ENCODE measurements at places on chromosomes 1 and 21. TPM values are rescaled to one million over a fixed set of nuclear protein-coding genes. Genes with fewer than 3 reads are reported as not detected.
A peak's percentile ranks its signal among the peaks of the same experiment; 100 is the strongest.

DNA sequence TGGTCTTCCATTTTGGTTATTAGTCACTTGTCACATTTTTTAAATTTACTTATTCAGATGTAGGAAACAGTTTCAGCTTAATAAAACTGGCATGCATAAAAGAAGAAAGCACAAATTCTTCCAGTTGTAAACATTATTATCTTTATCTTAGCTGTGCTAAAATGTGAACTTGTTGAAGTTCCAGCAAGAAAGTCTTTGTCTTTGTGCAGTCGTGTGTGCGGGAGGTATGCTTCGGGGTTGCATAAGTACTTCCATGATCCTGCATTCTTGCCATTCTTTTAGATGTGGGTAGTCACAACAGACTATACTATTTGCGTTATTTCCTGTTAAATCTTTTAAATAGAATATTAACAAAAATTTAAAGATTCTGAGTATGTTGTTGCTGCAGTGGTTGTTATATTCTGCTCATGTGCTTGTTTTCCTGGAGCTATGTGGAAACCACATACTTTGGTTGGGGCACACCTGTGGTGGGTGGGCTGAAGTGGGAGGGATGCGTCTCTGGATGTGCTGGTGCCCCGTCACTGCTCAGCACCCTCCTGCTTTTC, 49.9 kb downstream of the CBS start:
- no peak for DNase-seq

DNA sequence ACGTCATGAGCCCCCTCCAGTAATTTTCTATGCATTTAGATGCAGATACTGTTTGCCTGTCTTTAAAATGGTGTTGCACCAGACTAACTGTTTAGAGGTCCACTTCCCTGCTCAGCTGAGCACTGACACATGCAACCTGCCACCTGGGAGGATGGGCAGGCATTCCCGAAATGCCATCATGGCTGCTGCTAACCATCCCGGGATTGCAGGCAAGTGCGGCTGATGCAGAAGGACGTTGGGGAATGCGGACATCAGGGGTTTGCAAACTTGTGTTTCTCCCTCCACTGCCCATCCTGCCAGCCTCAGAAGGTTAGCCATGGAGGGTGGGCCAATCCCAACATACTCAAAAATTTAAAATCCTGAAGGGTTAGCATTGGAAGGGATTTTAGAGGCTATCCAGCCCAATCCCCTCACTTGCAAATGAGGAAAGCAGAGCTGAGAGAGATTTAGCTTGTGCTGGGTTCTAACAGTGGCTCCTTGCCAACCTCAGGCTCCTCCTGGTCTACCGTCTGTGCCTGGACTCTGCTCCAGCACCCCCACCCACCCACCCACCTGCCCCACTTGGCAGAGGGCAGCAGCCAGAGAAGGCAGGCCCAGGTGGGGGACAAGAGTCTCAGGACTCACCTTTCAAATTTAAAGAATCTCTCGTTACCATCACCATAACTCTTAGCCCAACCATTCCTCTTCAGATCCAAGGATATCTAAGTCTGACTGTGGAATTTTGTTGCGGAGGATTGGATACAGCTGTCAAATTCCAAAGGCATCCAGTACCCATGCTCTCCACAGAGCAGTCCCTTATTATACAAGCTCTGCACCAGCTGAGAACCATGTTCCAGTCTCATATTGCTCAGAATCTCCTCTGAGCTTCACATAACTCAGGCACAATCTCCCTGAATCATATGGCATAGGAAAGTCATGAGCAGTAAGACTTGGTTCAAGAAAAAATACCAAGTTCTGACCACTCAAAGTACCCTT, 34.2 kb downstream of the HIVEP3 start:
- no peak for DNase-seq

GRCh38 chr21:38401191-38401926, 96.9 kb downstream of the ERG start:
- DNase-seq = no peak

Gene NTRK1
- 1.0 TPM for total RNA-seq

DNA sequence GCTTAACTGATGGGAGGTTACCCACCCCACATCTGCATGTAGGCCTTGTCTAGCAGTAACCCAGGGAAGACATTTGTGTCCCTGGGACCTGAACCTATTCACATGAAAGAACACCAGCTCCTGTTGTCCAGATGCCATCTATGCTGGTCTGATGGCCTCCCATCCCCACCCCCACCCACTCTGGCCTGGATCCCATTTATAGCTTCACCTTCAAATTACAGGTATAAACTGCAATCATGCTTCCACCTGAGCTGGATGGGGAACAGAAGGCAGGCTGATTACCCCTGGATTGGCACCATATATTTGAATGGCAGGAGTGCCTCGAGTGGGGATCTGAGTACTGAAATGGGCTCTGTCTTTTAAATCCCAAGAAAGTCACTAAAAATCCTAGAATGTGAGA, 312.7 kb upstream of the USP24 start:
- DNase-seq = no peak

Gene TMEM269
- total RNA-seq = not detected

- DNase-seq = no peak
These were observed 59.1 kb downstream of the HFM1 start for GRCh38 chr1:91345395-91346005.

DNA sequence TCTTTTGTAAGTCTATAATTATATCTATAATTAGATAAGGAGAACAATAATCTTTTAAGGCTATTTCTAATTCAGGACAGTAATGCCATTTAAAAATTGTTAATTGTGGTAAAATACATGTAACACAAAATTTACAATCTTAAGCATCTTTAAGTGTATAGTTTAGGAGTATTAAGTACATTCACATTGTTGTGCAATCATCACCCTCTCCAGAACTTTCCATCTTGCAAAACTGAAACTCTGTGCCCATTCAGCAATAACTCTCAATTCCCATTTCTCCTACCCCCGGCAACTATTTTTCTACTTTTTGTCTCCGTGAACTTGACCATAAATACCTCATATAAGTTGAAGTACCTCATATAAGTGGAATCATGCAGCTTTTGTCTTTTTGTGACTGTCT, 93.9 kb upstream of the KCNA3 start:
- no peak for DNase-seq

DNA sequence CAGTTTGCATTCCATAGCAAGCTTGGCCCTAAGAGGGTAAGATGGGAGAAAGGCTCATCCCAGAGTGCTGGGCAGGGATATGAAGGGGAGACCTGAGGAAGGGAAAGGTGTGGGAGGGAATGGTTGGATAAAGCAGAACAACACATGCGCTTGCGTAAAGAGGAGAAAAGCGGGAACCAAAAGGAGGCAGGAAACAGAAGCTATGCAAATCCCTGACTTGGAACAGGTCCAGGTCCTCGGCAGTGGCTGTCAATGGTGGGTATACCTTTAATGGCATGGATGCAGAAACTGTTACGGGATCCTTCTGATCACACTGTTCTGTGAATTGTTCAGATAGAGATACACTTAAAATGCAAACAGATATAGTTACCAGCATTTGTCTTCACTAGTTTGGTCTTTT, 455.6 kb downstream of the SIPA1L2 start:
- no peak for DNase-seq

GRCh38 chr1:151479462-151479861, 20.2 kb upstream of the POGZ start:
- DNase-seq = no peak

Gene TNFRSF4
- total RNA-seq = 2.2 TPM

DNA sequence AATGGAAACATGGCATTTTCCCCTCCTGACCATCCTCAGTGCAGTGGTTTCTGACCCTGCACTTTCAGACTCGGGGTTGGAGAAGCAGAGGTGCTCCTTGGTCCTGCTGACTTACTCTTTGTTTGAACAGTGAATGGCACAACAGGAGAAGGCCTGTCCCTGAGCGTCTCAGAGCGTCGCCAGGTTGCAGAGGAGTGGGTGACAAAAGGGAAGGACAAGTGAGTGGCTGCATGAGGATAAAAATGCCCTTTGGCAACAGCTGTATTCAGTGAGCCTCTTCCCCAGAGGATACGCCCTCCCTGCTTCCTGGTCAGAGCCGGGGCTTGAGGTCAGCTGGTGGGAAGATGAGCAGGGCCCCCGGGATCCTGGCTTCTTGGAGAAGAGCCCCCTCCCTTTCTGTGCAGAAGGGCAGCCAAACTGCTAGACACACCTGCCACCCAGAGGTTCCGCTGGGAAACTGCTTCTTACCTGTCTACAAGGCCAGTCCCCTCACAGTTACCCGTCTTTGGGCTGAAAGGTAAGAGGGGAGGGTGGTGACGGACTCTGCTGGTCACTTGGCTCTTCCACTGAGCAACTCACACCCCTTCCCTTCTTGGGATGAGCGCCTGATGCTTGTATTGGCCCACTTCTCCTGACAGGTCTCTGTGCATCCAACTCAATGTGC, 16.6 kb downstream of the NPL start:
- DNase-seq = no peak

Gene ADAMTS5
- total RNA-seq = 3.0 TPM

DNA sequence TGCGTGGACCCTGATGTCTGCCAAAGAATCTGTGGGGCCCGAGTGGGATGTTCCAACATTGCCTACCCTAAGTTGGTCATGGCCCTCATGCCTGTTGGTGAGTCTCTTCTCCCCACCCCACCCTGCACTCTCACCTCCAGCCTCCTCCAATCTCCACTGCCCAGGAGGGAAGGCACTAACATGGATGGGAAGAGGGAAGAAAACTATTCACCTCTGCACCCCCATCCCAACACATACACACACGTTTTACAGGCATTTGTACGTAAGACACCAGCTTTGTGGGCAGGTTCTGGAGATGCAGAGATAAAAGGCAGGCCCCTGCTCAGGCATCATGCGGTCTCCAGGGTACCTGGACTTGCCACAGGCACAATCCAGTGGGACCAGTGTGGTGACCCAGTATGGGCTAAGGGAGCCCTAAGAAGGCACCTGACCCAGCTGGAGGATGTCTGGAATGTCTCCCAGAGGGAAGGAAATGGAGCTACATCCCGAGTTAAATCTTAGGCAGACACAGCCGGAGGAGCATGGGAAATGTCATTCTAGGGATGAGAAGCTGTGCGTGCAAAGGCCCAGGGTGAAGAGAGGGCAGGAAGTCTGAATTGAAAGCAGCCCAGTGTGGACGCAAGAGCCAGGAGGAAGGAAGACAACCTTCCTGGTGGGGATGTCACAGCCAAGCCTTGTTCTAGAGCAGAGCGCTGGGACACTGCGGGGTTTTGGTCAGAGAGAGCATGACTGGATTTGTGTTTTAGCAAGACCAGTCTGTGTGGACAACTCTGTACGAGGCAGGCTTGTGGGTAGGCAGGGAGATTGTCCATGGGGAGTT, 11.4 kb downstream of the SLC5A9 start:
- DNase-seq = no peak

DNA sequence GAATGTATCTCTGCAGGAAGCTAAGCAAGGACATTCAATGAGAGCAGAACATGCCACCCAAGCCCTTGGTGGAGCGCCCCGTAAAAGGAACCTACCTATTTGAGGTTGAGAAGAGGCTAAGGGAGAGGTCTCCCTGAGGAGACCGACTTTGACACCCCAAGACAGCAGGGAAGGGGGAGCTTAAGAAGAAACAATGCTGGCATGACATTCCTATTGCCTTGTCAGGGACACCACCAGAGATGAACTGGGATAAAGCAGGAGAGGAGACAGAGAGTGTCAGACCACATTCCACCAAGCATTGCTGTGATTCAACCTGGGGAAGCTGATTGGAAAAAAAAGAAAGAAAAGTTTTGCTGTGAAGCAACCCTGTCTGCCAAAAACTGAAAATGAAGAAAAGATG, 13.3 kb upstream of the S100A2 start:
- no peak for DNase-seq

GRCh38 chr1:215407575-215407974, 159.5 kb upstream of the KCTD3 start:
- no peak for DNase-seq

GRCh38 chr1:29893046-29893723, 656.9 kb downstream of the PTPRU start:
- no peak for DNase-seq

GRCh38 chr1:58857680-58858673, 74.1 kb upstream of the JUN start:
- no peak for DNase-seq

GRCh38 chr21:35309316-35309715, 260.2 kb upstream of the RUNX1 start:
- DNase-seq = no peak

DNA sequence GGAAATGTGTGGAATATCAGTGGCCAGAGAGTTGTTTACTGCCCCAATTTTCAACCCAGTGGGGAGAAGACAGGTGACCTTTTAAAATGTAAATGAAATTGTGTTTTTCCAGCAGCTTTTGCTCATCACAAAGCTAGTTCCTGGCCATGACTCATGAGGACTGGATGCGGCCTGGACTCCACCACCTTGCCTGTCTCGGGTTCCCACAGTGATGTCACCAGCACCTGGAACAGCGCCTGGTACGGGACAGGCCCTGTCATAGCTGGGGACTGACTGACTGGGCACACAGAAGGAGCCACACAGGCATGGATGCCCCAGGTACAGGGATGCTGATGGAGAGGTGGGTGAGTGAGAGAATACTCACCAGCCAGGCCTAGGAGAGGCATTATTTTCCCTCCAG, 277.1 kb downstream of the AJAP1 start:
- DNase-seq = no peak

GRCh38 chr1:223710179-223711133, 1.9 kb upstream of the CAPN2 start:
- DNase-seq = no peak

DNA sequence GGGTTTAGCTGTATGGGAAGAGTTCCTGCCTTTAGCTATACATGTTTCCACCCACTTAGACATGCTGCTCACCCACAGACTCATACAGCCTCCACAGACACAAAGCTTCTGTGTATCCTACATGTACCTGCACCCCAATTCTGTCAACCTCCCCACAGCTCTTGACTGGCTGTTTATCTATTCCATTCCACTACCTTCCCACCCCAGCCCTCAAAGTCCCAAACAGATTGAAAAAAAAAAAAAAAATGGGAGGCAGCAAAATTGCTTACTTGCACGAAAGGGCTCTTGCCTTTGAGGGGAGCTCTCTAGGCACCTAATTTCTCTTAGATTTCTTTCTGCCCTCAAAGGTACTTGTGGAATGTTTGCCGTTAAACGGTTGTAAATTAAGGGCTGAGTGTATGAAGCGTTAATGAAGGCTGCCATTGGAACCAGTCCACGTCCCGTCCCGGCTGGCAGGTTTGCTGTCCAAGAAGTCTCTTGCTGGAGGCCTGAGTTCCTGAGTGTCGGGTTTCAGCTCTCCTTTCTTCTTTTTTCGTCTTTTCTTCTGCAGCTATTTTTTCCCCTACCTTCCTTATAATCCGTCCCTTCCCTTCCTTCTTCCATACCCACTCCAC, 43.6 kb downstream of the PBX1 start:
- DNase-seq = peak; percentile 64

- no peak for DNase-seq
These were observed 55.5 kb upstream of the GADD45A start for GRCh38 chr1:67629370-67630075.

- no peak for DNase-seq
These were observed 567.3 kb upstream of the ADAMTS5 start for GRCh38 chr21:27534206-27534605.

Gene HSD11B1
- total RNA-seq = 4.1 TPM

- no peak for DNase-seq
These were observed 761 bp upstream of the UBE2J2 start for GRCh38 chr1:1274299-1274930.

Gene LRRN2
- total RNA-seq = 1.4 TPM

GRCh38 chr1:206925106-206925736, 3.5 kb upstream of the FCMR start:
- DNase-seq = no peak

Gene PLA2G5
- 51.4 TPM for total RNA-seq

GRCh38 chr1:81801651-81802456, 1.1 kb downstream of the ADGRL2 start:
- peak; percentile 29 for DNase-seq

Data from left ventricle myocardium inferior (tissue), 1 donor.